ENCODE measurements at places on chromosomes 11 and 22. TPM values are rescaled to one million over a fixed set of nuclear protein-coding genes. Genes with fewer than 3 reads are reported as not detected.

Gene PRRG4
- total RNA-seq, result 2.3 TPM

Gene SYT12
- 0.55 TPM for total RNA-seq

Gene PGA3
- not detected for total RNA-seq

Gene RBX1
- 75.9 TPM for total RNA-seq

Gene STK33
- 30.7 TPM for total RNA-seq

- no peak overlapping the region for H3K27ac ChIP-seq
- no peak for DNase-seq
- H3K36me3 ChIP-seq, result no peaks in the 10 kb centered on the region
- H3K4me3 ChIP-seq, result no peak overlapping the region
Observed at GRCh38 chr11:35243774-35244173, 104.8 kb downstream of the CD44 start.

GRCh38 chr22:49527611-49528419 lies 299.9 kb downstream of the BRD1 start:
- H3K4me3 ChIP-seq, result no peak overlapping the region
- DNase-seq, result no peak
- H3K4me1 ChIP-seq, result no peaks in the 10 kb centered on the region
- H3K36me3 ChIP-seq, result no peaks in the 10 kb centered on the region
- H3K27me3 ChIP-seq, result no peaks in the 10 kb centered on the region

- H3K4me1 ChIP-seq, result no peaks in the 10 kb centered on the region
- H3K36me3 ChIP-seq, result no peaks in the 10 kb centered on the region
- no peaks in the 10 kb centered on the region for H3K27me3 ChIP-seq
Observed at GRCh38 chr11:64206457-64207255, at the start of gene FERMT3. FERMT3 (plus strand) TSS chr11:64206721; CDS start chr11:64207365, 644 bp downstream.

DNA sequence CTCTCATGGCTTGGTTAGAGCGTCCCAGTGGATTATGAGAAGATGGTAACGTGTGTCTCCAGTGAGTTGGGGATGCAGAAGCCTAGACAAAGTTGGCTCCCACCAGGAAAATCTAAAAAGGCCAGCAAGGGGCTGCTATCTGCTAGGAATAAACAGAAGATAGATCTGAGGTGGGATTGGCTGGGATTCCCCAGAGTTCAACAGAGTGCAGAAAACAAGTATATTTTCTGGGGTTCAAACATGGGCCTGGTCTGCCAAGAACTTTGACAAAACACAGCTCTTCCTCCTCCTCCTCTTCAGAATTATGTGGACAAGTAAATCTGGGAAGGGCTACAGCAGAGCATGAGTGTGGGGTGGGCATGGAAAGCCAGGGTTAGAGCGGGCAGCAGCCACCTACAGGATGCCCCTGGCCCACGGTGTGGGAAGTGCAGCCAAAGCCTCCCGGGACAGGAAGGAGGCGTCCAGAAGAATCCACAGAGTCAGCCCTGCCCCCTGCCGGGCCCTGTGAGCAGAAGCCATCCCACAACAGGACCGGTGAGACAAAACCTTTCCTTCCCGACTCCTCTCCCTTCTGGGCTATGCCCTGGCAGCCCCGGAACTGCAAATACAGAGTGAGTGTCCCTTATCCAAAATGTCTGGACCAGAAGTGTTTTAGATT lies 67.1 kb downstream of the CD82 start:
- DNase-seq, result no peak
- no peak overlapping the region for H3K4me3 ChIP-seq
- no peaks in the 10 kb centered on the region for H3K36me3 ChIP-seq
- no peak overlapping the region for H3K27ac ChIP-seq
- no peaks in the 10 kb centered on the region for H3K27me3 ChIP-seq
- no peaks in the 10 kb centered on the region for H3K4me1 ChIP-seq

DNA sequence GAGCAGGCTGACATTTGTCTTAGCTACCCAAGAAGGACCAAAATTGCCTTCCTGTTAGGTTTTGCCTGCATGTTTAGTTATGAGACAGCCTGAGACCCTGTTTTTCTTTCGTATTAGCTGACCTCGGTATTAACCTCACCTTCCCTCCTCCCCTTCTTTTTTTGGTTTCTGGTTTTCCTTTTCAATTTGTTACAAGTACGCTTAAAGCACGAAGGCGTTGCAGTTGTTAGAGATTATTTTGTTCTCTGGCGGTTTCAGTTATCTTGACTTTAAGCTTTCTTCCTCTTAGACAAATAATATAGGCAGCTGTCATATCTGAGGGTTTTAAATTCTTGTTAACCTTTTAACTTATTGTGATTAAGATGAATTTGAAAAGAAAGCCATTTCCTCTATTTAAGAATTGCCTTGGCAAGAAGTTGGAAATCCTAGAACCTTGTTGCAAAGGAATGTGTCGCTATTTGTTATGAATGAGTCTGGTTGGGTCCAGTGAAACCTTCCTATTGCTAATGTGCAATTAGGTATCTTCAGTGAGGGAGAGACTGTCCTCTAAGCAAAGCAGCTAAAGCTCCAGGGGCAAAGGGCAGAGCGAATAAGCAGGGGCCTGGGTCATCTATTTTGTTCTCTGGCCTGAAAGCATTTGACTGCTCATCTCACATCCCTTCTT lies 45.7 kb downstream of the PACS1 start:
- no peak overlapping the region for H3K4me3 ChIP-seq
- no peaks in the 10 kb centered on the region for H3K27me3 ChIP-seq
- H3K4me1 ChIP-seq, result no peaks in the 10 kb centered on the region
- H3K27ac ChIP-seq, result no peak overlapping the region
- H3K36me3 ChIP-seq, result no peaks in the 10 kb centered on the region

DNA sequence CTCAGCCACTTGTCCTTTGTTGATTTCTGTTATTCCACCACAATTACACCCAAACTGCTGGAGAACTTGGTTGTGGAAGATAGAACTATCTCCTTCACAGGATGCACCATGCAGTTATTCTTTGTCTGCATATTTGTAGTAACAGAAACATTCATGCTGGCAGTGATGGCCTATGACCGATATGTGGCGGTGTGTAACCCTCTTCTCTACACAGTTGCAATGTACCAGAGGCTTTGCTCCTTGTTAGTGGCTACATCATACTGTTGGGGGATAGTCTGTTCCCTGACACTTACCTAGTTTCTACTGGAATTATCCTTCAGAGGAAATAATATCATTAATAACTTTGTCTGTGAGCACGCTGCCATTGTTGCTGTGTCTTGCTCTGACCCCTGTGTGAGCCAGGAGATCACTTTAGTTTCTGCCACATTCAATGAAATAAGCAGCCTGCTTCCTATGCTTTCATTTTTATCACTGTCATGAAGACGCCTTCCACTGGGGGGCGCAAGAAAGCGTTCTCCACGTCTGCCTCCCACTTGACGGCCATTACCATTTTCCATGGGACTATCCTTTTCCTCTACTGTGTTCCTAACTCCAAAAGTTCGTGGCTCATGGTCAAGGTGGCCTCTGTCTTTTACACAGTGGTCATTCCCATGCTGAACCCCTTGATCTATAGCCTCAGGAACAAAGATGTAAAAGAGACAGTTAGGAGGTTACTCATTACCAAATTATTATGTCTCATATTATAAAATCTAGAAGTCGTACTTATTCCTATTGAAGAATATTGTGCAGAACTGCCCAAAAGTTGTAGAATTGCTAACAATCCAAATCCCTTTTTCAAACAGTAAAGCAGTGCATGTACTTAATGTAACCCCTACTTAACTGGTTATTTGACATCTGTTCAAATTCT lies 53.2 kb downstream of the OR4C6 start:
- no peak overlapping the region for H3K27ac ChIP-seq
- no peaks in the 10 kb centered on the region for H3K27me3 ChIP-seq

Measured in uterus (tissue), 4 donors.